ENCODE measurements at places on chromosomes 6 and 20.

GRCh38 chr6:155936551-155936950, 480.9 kb upstream of the NOX3 start:
- no peak for DNase-seq

GRCh38 chr20:15859061-15859460, 714.2 kb downstream of the KIF16B start:
- DNase-seq: no peak

- no peak for DNase-seq
Observed at GRCh38 chr6:155274106-155274505, 10.3 kb downstream of the CLDN20 start.

DNA sequence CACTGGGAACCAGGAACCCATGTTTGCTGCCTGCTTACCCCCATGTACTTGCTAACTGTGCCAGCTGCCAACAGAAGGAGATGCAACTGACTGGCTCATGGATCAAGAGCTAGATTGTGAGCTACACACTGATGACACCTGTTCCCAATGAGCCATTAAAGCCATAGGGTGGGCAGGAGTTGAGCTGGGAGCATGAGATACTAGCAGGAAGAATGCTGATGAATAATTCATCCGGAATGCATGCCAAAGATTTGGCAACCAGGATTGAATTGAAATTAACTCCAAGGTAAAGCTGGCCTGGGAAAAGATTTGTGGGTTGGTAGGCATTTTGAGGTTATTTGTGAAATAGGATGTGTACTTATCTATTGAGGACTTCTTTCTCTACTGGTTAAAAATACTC, 631.1 kb downstream of the KIF16B start:
- DNase-seq: no peak

GRCh38 chr6:1941534-1941933, 303.9 kb downstream of the GMDS start:
- DNase-seq: no peak

- DNase-seq: no peak
Observed at GRCh38 chr6:42017021-42017643, 33.2 kb upstream of the TAF8 start.

- no peak for DNase-seq
Observed at GRCh38 chr20:14036567-14036966, 41.3 kb downstream of the MACROD2 start.
